Osteoblast (primary cell): ENCODE measurements at places on chromosomes 7 and 10.

DNA sequence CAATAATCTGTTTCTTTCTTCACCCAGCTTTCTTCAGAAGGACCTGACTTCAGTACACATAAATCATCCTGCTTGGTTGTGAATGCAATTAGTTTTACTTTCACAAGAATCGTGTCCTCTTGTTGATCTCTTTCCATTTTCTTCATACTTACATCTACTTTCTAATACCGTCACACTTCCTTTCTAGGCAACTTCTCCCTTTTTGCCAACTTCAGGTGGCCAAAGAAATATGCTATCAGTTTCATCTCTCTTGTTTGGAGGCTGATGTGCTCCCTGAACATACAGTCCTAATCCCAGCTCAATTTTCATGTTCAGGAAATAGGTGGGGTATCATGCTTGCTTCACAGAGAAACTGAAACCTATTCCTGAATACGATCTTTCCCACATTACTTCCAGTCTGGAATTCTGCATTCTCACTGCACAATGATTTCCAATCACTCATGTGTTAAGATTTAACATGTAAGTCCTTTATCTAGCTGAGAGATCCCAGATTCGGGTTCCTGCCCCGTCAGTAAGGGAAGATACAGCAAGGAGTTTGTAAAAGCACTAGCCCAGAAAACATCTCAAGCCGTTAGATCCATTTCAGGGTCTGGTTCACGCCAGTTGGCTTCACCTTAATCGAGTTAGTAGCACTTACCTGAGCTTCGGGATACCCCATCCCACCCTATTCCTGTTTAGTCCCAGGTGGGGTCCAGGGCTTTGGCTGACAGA, 994 bp downstream of the SLC25A28 start:
- DNase-seq, result peak; percentile 90

GRCh38 chr7:140745266-140746058, 49.0 kb downstream of the NDUFB2 start:
- no peak for DNase-seq

GRCh38 chr10:2262333-2262732, 525.0 kb upstream of the ADARB2 start:
- DNase-seq, result no peak

GRCh38 chr7:142438235-142438922, 180.5 kb upstream of the PRSS58 start:
- DNase-seq, result no peak
